Activated CD4-positive, CD25-positive, alpha-beta regulatory T cell treated with anti-CD3 and anti-CD28 coated beads, Interleukin-2, amount 50 U/mL, for 16 hours (primary cell): ENCODE measurements at places on chromosomes 7 and 10.

DNA sequence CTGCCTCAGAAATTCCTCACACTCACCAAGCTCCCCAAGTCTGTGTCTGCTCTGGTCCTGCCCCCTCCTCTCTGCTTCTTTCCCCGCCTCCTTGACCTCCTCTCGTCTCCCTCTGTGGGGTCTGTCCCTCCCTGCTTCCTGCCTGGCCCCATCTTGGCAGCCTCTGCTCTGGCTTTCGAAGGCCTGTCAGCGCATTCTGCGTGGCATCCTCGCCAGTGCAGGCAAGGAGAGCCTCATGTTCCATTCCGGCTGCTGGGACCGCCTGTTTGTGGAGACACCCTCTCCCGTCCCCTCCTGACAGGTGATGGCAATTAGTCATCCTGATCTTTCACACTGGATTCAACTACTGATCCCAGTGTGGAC, 51.7 kb upstream of the COL13A1 start:
- DNase-seq = no peak

- no peak for DNase-seq
These were observed 32.2 kb downstream of the IQUB start for GRCh38 chr7:123502201-123502600.

DNA sequence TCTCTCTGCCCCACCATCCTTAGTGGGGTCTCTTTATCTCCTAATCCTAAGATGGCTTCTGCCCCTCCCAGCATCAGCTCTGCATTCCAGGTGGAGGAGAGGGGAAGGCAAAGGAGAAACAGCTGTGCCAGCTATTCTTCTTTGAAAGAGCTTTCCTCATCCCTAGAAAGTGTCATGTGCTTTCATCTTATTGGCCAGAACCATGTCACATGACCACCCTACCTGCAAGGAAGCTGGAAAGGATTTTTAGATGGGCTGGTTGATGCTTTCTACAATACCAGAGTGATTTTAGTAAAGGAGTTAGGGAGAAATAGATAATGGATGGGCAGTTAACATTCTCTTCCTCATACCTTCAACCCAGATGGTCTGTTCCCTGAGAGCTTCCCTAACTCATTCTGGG, 141.1 kb downstream of the INSYN2A start:
- DNase-seq = no peak

- no peak for DNase-seq
These were observed 416.0 kb downstream of the CALN1 start for GRCh38 chr7:71996141-71996540.

- no peak for DNase-seq
These were observed 5.4 kb downstream of the TBATA start for GRCh38 chr10:70779511-70780369.

DNA sequence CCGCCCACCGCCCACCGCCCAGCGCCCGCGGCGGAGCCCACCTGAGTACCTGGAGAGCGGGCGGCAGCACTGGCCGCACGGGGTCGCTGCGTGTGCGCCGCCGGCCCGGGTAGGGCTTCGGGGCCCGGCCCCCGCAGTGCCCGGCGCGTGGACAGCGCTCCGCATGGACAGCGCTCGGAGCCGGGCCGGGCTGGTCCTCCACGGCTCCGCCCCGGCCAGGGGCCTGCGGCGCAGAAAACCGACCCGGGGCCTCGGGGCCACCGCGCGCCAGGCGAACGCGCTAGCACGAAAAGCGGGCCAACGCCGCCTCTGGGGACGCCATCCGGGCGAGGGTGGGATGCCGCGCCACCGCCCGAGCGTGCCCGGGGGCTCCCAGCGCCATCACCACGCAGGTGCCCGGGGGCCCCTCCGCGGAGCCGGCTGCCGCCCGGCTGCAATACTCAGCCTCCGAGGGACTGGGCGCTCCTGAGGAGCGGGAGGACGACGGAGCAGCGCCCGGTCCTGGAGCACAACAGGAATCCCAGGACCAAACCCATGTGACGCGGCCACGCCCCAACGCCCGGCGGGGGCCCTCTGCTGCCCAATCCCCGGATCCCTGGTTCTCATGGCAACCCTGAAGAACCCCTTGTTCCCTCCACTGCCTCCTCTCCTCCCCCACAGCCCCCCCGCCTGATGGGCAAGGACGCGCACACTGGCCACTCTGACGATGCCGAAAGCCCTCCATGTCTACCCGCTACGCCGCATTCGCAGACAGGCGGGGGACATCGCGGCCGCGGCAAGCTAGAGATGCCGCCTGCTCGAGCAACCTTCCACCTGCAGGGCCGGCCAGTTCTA, at the start of gene GRB10:
Gene GRB10, minus strand, starts transcription at position 522 of the 834 bp plus-strand sequence. CDS start 50,574 bp downstream, outside the sequence.
- DNase-seq = no peak

- no peak for DNase-seq
These were observed 43.2 kb downstream of the PTPRZ1 start for GRCh38 chr7:121916211-121916610.

- no peak for DNase-seq
These were observed 1.3 kb downstream of the FIGNL1 start for GRCh38 chr7:50448823-50449222.

GRCh38 chr7:135169964-135170273, 588 bp downstream of the CYREN start:
- DNase-seq = no peak
